Myometrial cell (primary cell): ENCODE measurements at places on chromosomes 13 and 19. TPM values are rescaled to one million over a fixed set of nuclear protein-coding genes. Genes with fewer than 3 reads are reported as not detected.

The LINGO3 gene
- not detected in 2 replicates for total RNA-seq

The CEACAM4 gene
- not detected in 2 replicates for total RNA-seq

The CPB2 gene
- total RNA-seq, result not detected in 2 replicates

The ETV2 gene
- 1.4 TPM in 1 of 2 replicates, not detected in the other for total RNA-seq
